ENCODE measurements at places on chromosomes 3 and 15.

DNA sequence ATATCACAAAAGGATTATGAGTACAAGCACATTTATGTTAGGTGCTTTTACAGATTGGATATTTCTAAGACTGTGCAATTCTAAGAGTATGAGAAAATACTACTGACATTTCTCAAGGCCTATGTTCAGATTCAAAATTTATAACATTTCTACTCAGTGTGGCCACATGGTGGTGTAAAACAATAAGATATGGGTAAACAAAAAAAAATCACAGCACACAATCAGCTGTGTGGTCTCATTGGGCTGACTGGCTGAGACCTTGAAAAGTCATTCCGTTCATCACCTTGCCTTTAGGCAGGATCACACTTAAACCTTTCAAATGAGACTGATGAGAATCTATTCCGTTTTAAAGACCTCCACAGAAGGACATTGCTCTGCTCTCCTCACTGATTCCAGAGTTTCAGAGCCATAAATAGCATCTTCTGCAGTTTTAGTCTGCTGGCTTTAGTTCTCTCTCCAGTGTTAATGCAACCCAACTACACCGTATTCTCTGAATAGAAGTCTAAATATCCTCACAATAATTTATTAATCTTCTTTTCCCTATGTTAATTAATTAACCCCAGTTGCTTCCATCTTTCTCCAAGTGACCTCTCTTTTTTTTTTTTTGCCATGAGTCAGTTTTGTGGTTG is 158.2 kb downstream of the SPATA16 start:
- no peak for DNase-seq

- no peak for DNase-seq
These were observed 262.9 kb downstream of the ERC2 start for GRCh38 chr3:56205406-56205805.

GRCh38 chr3:53230789-53231188 is 25.0 kb downstream of the TKT start:
- DNase-seq: no peak

DNA sequence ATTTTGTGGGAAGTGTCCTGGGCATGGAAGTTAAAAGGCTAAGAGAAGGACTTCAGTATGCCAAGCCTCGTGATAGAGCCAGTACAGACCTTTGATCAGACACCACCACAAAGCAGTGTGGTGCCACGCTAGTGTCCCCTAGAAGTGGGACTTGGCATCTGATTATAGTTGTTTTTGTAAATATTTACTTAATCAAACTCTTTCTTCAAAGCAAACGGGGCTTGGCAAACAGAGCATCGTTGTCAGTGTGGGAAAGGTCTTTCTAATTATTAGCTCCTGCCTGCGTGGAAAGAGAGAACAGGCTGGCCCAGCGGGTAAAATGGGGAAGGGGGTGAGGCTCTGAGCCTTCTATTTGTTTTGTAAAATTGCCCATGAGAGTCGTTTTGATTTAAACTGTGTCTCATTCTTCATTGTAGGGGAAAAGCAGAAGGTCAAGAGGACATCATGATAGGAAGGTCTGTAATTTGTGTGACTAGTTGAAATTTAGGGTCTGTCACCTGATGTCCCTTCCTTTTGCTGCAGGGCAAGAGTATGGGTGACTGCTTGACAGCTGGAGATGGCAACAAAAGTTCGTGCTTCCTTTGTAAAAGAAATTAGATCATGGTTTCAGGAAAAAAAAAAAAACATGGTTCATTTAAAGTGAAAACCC is 105.0 kb downstream of the IQCH start:
- DNase-seq: no peak

DNA sequence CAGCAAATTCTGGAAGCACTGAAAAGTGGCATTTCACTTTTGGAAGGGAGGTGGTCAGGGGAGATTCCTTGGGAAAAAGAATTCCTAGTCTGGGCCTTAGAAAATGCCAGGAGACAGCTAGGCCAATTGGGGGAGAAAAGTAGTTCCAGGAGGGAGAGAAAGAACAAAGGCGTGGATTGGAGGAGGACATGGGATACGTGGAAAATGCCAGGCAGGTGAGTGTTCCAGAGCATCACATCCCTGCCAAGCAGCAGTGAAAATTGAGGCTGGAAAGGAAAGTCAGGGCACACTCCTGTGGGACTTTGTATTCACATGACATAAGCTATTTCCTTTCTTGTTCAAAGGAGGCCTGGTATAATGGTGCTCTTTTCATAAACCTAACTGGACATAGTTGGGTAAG is 134.5 kb upstream of the WNT5A start:
- no peak for DNase-seq

DNA sequence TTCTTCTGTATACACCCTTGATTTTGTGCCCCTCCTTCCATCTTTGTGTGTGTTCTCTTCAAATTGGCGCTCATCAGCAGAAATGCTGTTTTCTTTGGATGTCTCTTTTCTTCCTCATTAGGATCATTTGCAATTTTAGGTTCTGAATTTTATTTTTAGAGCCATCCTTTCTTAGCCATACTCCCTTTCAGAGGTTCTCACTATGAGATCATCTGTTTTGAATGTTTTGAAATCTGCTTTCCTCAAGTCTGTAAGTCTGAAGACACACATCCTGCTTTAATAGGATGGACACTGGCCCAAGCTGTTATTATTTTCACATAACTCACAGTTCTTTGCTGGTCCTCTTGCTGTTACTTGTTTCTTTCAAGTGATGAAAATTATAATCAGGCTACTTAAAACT is 124.8 kb downstream of the BDH1 start:
- DNase-seq: no peak

- DNase-seq: no peak
These were observed 121.7 kb downstream of the ARNT2 start for GRCh38 chr15:80525853-80526252.

DNA sequence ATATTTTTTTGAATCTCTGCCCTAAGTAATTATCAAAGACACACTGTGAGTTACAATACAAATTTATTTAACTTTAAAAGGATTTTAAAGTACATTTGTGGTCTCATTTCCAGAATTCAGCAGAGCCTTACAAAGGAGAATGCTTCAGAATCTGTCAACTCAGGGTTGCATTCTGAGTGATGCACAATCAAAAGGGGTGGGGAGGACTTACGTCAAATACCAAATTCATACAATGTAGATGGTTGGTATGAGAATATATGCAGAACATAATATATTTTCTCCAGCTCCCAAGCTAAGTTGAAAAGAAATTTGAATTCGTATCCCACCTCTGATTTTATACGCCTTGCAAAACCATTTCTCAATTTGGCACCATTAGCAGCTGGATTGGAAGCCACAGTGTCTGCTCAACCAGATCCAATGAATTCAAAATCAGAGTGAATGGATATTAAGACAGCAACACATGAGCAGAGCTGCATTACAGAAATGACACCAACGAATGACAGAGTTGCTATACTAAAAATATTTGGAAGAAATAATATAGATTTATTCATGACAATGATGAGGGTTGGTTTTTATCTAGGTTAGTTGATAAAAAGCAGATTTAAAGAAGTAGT is 110.4 kb upstream of the CFAP20DC start:
- no peak for DNase-seq

- no peak for DNase-seq
These were observed 46.7 kb downstream of the KLHL6 start for GRCh38 chr3:183508821-183509220.

DNA sequence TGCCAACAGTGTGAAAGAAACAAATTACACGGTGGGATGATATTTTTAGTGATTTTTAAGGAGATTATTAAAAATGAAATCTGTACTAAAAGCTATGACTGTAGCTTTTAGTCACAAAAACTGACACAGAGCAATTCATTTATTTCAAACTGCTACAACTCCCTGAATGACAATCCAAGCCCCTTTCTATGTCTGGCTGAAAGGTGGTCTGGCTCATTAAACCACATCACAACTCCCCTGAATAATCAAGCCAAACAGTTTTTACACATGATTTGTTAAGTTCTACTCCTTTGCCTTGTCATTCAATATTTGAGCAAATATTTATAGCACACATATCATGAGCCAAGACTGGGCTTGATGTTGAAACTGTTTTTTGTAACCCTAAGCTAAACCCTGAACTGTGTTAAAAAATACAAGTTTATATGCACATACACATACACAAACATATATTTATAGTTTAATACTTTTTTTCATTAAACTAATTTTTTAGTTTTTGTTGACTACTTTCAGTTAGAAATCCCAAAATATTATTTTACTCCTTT is 125.5 kb downstream of the RBMS3 start:
- no peak for DNase-seq

- DNase-seq: no peak
These were observed 302.8 kb upstream of the TBC1D5 start for GRCh38 chr3:18044971-18045880.

DNA sequence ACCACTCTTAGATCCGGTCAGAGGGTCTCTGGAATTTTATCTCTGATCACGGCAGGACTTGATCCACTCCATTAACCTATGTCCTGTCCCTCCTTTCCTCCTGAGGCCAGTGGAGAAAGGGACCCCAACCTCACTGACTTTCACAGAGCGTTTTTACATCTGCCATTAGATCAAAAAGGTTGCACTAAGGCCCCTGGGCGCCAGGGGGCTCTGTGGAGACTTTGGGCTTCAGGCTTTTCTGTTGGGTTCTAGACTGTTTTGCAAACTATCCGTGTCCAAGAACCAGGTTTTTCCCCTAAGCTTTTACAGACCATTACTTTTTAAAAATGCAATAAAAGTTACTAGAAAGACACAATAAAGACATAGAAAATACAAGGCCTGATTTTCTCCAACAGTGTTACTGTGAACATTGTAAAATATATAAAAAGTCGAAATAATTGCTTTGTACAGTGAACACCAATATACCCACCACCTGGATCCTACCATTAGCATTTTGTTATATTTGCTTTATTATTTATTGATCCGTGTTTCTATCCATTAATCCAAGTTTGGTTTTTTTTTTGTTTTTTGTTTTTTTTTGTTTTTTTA is 159.7 kb downstream of the POLR2M start:
- DNase-seq: peak; percentile 27

GRCh38 chr3:126954141-126954842 is 28.6 kb upstream of the PLXNA1 start:
- no peak for DNase-seq

GRCh38 chr3:37736624-37737023 is 125.1 kb upstream of the CTDSPL start:
- DNase-seq: no peak

GRCh38 chr3:189944285-189945145 is 176.2 kb downstream of the P3H2 start:
- DNase-seq: no peak

GRCh38 chr3:149005416-149005815 is 14.1 kb downstream of the GYG1 start:
- DNase-seq: no peak

DNA sequence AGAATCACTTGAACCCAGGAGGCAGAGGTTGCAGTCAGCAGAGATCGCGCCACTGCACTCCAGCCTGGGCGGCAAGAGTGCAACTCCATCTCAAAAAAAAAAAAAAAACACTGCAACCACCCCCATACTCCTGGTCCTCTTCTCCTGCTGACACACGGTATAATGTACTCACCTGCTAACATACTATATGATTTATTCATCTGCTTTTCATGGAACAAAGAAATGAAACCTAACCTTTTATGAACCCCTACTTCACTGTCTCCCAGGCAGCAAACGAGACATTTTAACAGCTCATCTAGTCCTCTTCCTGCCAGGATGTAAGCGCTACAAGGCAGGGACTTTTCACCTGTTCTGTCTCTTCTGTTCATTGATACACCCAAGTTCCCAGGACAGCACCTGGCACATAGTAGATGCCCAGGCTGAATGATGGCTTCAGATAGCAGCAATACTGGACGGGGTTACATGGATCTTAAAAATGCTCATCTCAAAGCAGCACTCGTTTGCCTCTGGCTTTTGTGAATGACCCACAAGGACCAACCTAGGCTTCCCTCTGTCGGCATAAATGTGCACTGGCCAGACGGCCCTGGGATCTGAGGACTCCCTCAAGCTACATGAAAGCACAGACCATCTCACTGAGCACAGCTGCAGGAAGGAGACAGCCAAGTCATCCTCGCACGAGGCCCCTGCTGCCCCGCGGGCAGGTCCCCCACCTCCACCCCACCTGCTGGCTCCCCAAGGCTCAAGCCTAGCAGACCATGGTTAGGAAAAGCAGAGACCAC is 20.3 kb downstream of the XXYLT1 start:
- peak; percentile 45 for DNase-seq

GRCh38 chr15:73388256-73388781 is 19.6 kb upstream of the HCN4 start:
- no peak for DNase-seq

DNA sequence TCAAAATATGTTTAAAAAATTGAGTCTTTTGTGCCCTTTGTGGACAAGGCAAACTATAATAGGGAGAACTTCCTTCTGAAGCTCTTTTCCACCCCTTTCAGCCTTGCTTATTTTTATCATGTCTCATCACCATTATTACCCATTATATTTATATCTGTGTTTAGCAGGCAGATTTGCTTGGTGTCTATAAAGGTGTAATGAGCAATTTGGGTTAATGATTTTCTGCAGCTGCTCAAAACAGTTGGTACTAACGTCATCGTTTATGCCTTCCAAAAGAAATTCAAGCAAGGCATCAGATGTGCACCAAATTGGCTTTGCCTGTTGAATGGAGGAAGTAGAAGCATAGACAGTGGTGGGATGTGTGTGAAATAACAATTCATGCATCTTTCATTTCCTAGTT is 483.7 kb upstream of the SGO1 start:
- DNase-seq: no peak

GRCh38 chr3:89314454-89315098 is 207.2 kb downstream of the EPHA3 start:
- peak; percentile 6 for DNase-seq

DNA sequence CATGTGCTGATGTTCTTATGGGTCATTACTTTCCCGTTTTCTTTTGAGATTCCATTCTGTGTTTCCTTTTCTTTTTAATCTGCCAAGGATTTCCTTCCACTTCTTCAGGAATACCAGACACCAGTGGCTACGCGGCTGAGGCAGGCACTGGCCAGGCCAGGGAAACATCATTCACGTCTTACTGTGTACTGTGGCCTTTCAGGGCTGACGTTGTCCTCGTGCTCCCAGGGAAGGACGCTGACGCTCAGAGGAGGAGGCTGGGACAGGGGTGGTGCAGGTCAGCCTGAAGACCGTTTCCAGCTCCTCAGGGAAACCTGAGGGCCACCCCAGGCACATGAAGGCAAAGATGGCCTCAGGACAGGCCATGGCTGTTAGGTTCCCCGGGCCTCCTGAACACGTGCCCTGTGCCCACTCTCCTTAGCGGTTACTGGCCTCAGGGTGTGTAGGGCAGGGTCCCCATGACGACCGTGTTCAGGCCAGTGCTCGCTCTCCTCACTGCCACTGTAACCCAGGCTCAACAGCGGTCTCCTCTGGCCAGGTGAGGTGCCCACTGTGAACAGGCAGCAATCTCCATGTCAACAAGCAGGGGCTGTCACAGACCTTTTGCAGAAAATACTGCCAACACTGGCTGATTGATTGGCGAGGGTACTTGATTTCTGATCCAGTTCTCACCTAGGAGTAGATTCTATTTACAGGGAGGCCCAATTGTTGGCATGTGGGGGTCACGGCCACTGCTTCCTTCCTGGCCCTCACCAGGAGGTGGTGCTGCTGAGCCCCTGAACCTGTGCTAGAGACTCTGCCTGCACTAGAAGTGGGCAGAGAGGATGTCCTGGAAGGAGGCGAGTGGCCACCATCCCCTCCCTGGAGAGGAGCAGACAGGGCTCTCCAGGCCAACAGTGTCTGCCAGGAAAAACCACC is 169.5 kb downstream of the ATP10A start:
- DNase-seq: peak; percentile 66
